ENCODE measurements at places on chromosomes 16 and 17. TPM values are rescaled to one million over a fixed set of nuclear protein-coding genes. Genes with fewer than 3 reads are reported as not detected.

GRCh38 chr16:75420987-75421819, 12.1 kb downstream of the CFDP1 start:
- peaks cover 5% of the 10 kb centered on the region for H3K4me1 ChIP-seq
- peak overlapping the region; percentile 15 for H3K27ac ChIP-seq
- H3K4me3 ChIP-seq = no peak overlapping the region
- H3K36me3 ChIP-seq = no peaks in the 10 kb centered on the region
- H3K27me3 ChIP-seq = no peaks in the 10 kb centered on the region
- DNase-seq = peak; percentile 30

Gene STX1B
- 1.2 TPM for total RNA-seq

- H3K27ac ChIP-seq = peak overlapping the region; percentile 60
- H3K36me3 ChIP-seq = no peaks in the 10 kb centered on the region
- peaks cover 4% of the 10 kb centered on the region for H3K27me3 ChIP-seq
- peak overlapping the region; percentile 23 for H3K4me3 ChIP-seq
- DNase-seq = no peak
- no peaks in the 10 kb centered on the region for H3K4me1 ChIP-seq
Measured at GRCh38 chr17:48555258-48556228, 10.6 kb upstream of the HOXB2 start.

DNA sequence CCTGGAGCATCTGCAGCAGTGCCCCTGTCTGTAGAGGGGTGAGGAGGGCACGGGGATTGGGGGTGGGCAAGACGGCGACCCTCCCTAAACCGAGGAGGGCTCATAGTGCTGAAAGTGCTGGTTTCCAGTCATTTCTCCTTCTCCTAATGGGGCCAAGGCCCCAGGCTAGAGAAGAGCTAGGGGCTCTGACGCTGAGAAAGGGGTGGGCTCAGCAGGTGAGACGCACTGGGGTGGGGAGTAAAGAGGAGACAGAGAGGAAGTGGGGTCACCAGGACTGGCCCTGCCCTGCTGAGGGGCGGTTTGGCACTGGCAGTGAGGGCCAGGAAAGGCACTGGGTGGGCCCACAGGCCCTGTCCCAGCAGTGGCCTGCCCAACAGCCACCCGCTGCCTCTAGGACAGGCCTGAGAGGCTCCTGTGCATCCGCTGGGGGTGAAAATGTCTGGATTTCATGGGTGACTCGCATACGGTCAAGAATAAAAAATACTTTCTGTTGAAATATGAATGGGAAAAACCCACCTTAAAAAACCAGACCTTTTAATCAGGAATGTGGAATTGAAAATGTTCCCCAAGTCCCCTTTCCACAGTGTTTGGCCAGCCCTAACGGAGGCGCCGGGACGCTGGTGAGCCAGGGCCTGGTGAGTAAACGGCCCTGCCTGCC, 122.4 kb upstream of the SMURF2 start:
- peaks cover 2% of the 10 kb centered on the region for H3K36me3 ChIP-seq
- no peak overlapping the region for H3K27ac ChIP-seq
- peaks cover 77% of the 10 kb centered on the region for H3K27me3 ChIP-seq

Gene ASGR2
- not detected for total RNA-seq

- H3K4me3 ChIP-seq = no peak overlapping the region
- no peak overlapping the region for H3K27ac ChIP-seq
- no peak for DNase-seq
- H3K4me1 ChIP-seq = no peaks in the 10 kb centered on the region
- H3K36me3 ChIP-seq = no peaks in the 10 kb centered on the region
Measured at GRCh38 chr17:49022391-49022941, 25.3 kb downstream of the IGF2BP1 start.

Gene METTL23
- total RNA-seq = 30.8 TPM

Gene LLGL2
- 8.4 TPM for total RNA-seq

Gene ASIC2
- total RNA-seq = 1.5 TPM

- H3K36me3 ChIP-seq = no peaks in the 10 kb centered on the region
- H3K4me3 ChIP-seq = no peak overlapping the region
- no peaks in the 10 kb centered on the region for H3K4me1 ChIP-seq
- H3K27me3 ChIP-seq = no peaks in the 10 kb centered on the region
Measured at GRCh38 chr17:3208484-3208883, 1.0 kb downstream of the OR1A1 start.

GRCh38 chr16:57516176-57516725, 20.1 kb downstream of the CCDC102A start:
- no peaks in the 10 kb centered on the region for H3K27me3 ChIP-seq
- no peak overlapping the region for H3K27ac ChIP-seq
- DNase-seq = no peak

Gene HSF4
- total RNA-seq = 167 TPM

DNA sequence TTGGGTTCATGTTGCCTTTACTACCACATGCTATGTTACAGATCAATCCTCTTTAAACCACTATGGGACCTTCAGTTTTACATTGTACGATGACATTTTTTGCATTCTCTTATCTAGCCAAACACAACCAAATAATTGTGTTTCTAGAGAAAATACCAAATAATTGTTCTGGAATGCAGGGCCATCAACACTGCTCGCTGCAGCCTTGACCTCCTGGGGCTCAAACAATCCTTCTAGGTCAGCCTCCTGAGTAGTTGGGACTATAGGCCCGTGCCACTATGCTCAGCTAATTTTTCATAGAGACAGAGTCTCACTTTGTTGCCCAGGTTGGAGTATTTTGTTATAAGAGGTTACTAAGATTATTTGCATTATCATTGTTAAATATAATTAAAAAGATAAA, 237.5 kb upstream of the PMFBP1 start:
- no peaks in the 10 kb centered on the region for H3K36me3 ChIP-seq
- H3K27me3 ChIP-seq = no peaks in the 10 kb centered on the region
- H3K4me3 ChIP-seq = no peak overlapping the region
- no peak for DNase-seq
- no peak overlapping the region for H3K27ac ChIP-seq

GRCh38 chr17:61427567-61427966, 24.7 kb upstream of the TBX4 start:
- no peaks in the 10 kb centered on the region for H3K27me3 ChIP-seq
- no peaks in the 10 kb centered on the region for H3K36me3 ChIP-seq

DNA sequence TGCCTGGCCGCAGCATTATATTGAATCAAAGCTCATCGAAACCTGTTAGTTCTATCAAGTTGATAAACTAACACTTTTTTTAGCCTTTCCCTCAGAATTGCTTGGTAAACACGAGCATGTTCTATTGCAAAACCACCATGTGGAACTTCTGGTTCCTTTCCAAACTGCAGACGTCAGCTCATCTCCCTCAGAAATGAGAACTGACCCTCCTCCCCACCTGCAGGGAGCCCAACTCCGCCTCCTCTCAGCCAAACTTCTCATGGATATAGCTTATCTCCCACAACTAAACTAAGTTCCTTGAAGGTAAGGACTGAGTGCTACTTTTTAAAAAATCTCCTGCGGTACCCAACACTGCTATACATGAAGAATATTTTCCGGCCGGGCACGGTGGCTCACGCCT, 6.7 kb downstream of the SHMT1 start:
- no peaks in the 10 kb centered on the region for H3K4me1 ChIP-seq
- no peaks in the 10 kb centered on the region for H3K27me3 ChIP-seq
- no peak overlapping the region for H3K4me3 ChIP-seq
- no peak for DNase-seq
- peaks cover 76% of the 10 kb centered on the region for H3K36me3 ChIP-seq

Gene MYO15B
- total RNA-seq = 231 TPM

Gene TRIM72
- total RNA-seq = 0.21 TPM

DNA sequence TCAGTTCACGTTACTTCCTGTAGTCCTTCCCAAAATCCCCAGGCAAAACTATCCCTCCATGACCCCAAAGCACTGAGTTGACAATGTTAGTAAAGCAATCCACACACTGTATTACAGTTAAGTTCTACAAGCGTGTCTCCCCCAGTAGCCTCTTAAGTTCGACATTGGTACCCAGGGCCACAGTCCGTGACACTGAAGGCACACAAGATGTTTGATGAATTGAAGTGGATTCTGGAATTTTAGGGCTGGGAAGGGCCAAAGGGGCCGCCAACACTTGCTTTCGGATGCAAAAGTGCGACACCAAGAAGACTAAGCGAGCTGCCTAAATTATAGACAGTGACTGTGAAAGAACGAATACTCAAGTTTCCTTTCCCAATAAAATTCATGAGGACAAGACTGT, 1.5 kb downstream of the VPS35 start:
- H3K4me1 ChIP-seq = peaks cover 27% of the 10 kb centered on the region
- no peak for DNase-seq
- no peaks in the 10 kb centered on the region for H3K36me3 ChIP-seq
- no peaks in the 10 kb centered on the region for H3K27me3 ChIP-seq

- peaks cover 9% of the 10 kb centered on the region for H3K27me3 ChIP-seq
- no peak for DNase-seq
- H3K4me1 ChIP-seq = no peaks in the 10 kb centered on the region
- no peak overlapping the region for H3K27ac ChIP-seq
Measured at GRCh38 chr17:77560381-77560780, 398.1 kb upstream of the TNRC6C start.

DNA sequence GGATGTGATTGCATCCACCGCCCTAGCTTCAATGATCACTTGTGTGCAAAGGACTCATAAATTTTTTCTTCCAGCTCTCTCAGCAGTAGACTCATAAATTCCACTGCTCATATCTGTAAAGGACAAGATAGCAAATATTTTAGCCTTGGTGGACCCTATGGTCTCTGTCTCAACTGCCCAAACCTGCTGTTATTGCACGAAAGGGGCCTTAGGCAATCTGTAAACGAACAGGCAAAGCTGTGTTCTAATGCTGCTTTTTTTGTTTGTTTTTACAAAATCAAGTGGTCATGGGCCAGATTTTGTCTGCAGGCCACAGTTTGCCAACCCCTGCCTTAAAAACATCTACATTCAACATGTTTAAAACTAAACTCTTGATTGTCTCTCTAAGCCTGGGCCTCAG, 34.1 kb downstream of the FAM20A start:
- H3K4me3 ChIP-seq = no peak overlapping the region
- DNase-seq = no peak
- no peaks in the 10 kb centered on the region for H3K36me3 ChIP-seq
- no peaks in the 10 kb centered on the region for H3K4me1 ChIP-seq

DNA sequence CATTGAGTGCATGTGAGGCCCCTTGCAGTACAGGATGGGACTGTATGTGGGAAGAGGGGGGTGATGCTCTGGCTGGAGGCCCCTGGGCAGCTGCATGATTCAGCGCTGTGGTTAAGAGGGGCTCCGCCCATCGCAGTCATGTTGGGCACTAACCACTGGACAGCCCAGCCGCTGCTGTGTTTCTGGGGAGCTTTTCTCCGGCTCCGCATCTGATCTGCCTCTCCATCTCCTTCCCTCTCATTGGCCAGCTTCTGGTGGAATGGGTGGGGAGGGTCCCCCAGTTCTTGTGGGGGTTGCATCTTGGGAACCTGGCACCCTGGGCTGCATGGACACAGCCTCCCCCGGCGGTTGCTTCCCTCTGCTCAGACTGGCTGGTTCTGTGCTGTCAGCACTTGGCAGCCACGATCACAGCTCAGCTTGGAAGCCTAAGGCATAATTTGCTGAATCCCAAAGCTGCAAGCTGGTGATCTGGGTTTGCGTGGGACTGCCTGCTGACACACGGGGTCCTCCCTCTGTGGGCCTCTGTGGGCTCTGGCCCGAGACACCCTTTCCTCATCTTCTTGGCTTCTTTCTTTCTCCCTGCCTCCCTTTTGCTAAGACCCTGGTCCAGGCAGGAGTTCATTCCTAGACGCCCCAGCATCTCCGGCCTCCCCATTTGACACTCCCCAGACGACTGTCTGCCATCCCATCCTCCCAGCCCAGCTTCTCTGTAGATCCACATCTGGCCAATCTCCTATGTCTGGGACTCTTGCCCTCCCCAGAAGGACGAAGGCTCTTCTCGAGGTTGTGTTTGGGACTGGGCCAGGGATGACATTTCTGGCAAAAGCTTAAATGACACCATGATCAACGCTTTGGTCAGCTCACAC, 168.3 kb downstream of the SEC14L1 start:
- no peak overlapping the region for H3K4me3 ChIP-seq
- no peak for DNase-seq
- H3K27ac ChIP-seq = peak overlapping the region; percentile 26
- H3K36me3 ChIP-seq = no peaks in the 10 kb centered on the region

- DNase-seq = no peak
- no peak overlapping the region for H3K27ac ChIP-seq
- no peaks in the 10 kb centered on the region for H3K27me3 ChIP-seq
Measured at GRCh38 chr16:19458722-19459379, 41.2 kb downstream of the TMC5 start.

DNA sequence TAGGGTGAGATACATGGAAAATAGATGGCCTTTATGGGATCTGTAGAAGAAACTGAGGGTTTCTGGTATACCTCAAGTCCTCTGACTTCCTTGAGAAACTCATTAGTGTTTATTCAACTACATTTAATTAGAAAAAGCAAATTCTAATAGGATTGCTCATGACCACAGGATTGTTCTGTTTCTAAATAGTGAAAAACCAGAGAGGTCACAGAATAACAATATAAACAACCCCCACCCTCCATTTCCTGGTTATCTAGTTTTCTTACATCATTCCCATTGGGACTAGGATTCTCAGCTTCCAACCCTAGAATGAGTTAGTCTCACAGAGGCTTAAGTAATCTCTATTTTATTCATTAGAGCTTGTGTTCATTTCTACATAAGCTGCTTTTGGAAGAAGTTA, 30.0 kb downstream of the SF3B3 start:
- no peaks in the 10 kb centered on the region for H3K27me3 ChIP-seq
- DNase-seq = no peak
- no peak overlapping the region for H3K4me3 ChIP-seq
- peak overlapping the region; percentile 46 for H3K27ac ChIP-seq
- H3K4me1 ChIP-seq = no peaks in the 10 kb centered on the region

- no peak overlapping the region for H3K4me3 ChIP-seq
- no peak overlapping the region for H3K27ac ChIP-seq
- H3K36me3 ChIP-seq = no peaks in the 10 kb centered on the region
- H3K27me3 ChIP-seq = no peaks in the 10 kb centered on the region
- no peak for DNase-seq
Measured at GRCh38 chr16:51569203-51569931, 418.3 kb upstream of the SALL1 start.

GRCh38 chr17:20046629-20047028, 37.5 kb downstream of the SPECC1 start:
- no peaks in the 10 kb centered on the region for H3K36me3 ChIP-seq
- no peaks in the 10 kb centered on the region for H3K4me1 ChIP-seq
- no peaks in the 10 kb centered on the region for H3K27me3 ChIP-seq
- no peak overlapping the region for H3K4me3 ChIP-seq

- H3K4me1 ChIP-seq = peaks cover 17% of the 10 kb centered on the region
- H3K4me3 ChIP-seq = no peak overlapping the region
- H3K27me3 ChIP-seq = no peaks in the 10 kb centered on the region
- H3K27ac ChIP-seq = peak overlapping the region; percentile 70
- no peaks in the 10 kb centered on the region for H3K36me3 ChIP-seq
- DNase-seq = no peak
Measured at GRCh38 chr17:41717408-41718286, 5.5 kb downstream of the GAST start.

- H3K4me1 ChIP-seq = no peaks in the 10 kb centered on the region
- no peak for DNase-seq
- H3K4me3 ChIP-seq = no peak overlapping the region
- no peak overlapping the region for H3K27ac ChIP-seq
Measured at GRCh38 chr17:35189291-35189690, 4.9 kb downstream of the SLC35G3 start.

- DNase-seq = no peak
- peaks cover 35% of the 10 kb centered on the region for H3K36me3 ChIP-seq
- no peaks in the 10 kb centered on the region for H3K27me3 ChIP-seq
- H3K4me1 ChIP-seq = peaks cover 10% of the 10 kb centered on the region
- no peak overlapping the region for H3K4me3 ChIP-seq
Measured at GRCh38 chr17:40284085-40284713, 3.5 kb upstream of the CDC6 start.

GRCh38 chr17:8997994-8998628, 23.2 kb upstream of the NTN1 start:
- peak; percentile 44 for DNase-seq
- no peak overlapping the region for H3K4me3 ChIP-seq
- no peaks in the 10 kb centered on the region for H3K36me3 ChIP-seq
- H3K4me1 ChIP-seq = peaks cover 4% of the 10 kb centered on the region
- H3K27ac ChIP-seq = no peak overlapping the region
